ENCODE measurements at places on chromosomes 16 and 17.
A peak's percentile ranks its signal among the peaks of the same experiment; 100 is the strongest.

GRCh38 chr17:28747051-28747691 lies 3.4 kb downstream of the TRAF4 start:
- no peak for DNase-seq

DNA sequence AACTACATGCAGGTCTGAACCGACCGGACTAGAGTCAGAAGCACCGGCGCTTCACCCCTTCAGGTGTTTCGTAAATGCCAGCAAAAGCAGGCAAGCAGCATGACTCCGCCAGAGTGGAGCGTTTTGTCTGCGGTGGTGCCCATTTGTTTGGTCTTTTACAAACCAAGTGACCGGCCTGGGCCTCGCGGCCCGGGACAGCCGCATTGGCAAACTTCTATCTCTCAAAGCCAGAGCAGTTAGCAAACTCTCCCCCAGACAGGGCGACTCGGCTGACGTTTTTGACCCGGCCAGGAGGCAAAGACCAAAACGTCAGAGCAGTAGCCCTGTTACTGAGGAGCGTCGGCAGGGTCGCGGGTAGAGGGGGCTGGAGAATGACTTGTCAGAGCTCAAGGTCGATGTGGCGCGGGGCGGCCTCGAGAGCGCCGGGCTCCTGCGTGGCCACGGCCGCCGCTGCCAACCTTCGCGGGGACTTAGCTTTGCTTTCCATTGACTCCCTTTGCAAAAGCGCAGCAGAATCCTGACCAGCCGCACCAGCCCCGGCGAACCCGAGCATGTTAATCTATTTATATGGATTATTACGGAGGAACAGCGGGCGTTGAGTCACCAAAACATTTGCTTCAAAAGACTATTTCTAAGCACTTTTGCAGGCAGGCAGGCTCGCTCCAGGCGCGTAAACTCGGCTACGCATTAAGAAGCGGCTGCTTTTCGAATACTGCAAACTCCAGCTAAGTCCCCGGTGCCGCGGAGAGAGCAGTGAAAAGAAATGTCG lies 763 bp upstream of the SOX9 start:
- no peak for DNase-seq

DNA sequence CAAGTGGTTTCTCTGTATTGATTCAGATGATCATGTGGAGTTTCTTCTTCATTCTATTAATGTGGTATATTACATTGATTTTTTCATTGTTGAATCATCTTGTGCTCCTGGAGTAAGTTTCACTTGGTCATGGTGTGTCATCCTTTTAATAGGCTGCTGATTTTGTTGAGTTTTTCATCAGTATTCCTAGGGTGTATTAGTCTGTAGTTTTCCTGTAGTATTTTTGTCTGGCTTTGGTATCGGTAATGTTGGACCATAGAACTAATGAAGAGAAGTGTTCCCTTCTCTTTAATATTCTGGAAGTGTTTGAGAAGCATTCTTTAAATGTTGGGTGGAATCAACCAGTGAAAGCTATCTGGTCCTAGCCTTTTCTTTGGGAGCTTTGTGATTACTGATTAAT lies 99.0 kb downstream of the OMG start:
- DNase-seq, result no peak

- DNase-seq, result no peak
Measured at GRCh38 chr16:5595849-5596248, 498.3 kb upstream of the EEF2KMT start.

GRCh38 chr17:33169580-33170285 lies 123.4 kb downstream of the ASIC2 start:
- no peak for DNase-seq

- no peak for DNase-seq
Measured at GRCh38 chr17:67656494-67657203, 61.1 kb upstream of the NOL11 start.

DNA sequence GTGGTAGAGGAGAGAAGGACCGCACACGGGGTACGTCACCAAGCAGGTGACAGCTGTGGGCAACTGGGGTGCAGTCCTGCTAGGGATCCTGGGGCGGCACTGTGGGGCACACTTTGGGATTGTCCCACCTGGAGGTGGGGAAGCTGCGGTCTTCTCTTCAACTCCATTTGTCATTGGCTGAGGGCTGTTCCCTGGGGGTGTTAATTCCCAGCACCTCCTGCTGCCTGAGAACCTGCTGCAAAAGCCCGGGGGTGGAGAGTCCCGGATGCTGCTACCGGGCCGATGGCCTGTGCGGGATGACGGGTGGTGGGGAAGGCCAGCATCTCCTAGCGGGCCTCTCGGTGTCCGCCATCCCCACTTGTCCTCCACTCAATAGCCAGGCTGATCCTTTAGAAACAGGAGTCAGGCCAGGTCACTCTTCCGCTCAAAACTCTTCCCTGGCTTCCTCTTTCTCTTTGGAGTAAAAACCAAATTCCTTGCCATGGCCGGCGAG lies 100.2 kb downstream of the CYLD start:
- DNase-seq, result no peak

DNA sequence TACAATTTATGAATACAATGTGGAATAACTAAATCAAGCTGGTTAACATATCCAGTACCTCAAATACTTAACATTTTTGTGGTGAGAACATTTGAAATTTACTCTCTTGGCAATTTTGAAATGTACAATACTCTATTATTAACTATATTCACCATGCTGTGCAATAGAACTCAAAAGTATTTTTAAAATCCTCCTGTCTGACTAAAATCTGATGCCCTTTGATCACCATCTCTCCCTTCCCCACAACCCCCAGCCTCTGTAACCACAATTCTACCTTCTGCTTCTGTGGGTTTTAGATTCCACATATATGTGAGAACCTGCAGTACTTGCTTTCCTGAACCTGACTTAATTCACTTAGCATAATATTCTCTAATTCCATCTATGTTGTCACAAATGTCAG lies 71.6 kb upstream of the ALOX12 start:
- no peak for DNase-seq

- no peak for DNase-seq
Measured at GRCh38 chr17:45809499-45809898, 25.4 kb downstream of the CRHR1 start.

GRCh38 chr17:21400816-21401593 lies 24.8 kb downstream of the KCNJ12 start:
- DNase-seq, result no peak

GRCh38 chr16:28499854-28500253 lies 5.4 kb downstream of the APOBR start:
- DNase-seq, result no peak

DNA sequence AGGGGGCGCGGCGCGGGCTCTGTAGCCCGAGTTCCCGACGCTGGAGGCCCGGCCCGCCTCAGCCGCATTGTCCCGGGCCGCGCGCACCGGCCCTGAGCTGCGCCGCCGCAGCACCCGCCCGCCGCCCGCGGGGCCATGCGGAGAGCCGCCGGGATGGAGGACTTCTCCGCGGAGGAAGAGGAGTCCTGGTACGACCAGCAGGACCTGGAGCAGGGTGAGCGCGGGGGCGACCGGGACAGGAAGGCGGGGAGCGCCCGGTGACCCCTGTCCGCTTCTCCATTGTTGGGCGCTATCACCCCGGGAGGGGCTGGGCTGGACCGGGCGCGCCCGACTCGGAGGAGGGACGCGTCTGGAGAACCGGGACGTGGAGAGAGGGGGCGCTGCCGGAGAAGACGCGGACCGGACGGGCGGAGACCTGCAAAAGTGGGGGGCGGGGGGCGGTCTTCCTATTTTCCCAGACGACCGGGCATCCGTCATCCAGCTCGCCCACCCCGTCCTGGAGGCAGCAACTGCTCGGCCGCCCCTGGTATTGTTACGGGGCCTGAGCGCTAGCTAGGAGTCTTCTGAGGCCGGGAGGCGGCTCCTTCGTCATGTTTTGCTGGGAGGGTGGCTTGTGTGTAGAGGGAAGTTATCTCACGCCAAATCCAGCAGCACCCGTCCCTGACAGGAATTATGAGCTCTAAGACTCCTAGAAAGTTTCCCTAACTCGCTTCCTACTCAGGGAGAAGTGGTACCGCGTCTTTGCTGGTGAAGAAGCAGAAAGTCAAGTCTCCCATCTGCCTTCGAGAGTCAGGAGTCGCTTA lies 678 bp downstream of the CDR2L start:
- peak; percentile 20 for DNase-seq

DNA sequence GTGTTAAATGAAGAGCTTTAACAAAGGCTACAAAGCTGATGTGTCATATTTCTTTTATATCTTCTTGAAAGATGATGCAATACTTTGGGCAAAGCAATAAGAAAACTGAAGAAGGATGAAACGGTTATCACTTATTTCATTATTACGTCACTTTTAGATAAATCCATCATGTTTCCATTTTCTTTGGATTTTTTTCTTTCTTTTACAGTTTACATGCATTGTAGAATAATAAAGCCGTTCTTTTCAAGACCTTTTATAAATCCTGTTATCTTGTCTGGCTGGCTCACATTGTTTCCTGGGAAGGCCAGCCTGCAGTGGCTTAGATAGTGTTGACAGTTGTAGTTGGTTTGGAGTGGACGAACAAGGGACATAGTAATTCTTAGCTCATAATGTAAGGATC lies 28.9 kb downstream of the TANC2 start:
- DNase-seq, result no peak

DNA sequence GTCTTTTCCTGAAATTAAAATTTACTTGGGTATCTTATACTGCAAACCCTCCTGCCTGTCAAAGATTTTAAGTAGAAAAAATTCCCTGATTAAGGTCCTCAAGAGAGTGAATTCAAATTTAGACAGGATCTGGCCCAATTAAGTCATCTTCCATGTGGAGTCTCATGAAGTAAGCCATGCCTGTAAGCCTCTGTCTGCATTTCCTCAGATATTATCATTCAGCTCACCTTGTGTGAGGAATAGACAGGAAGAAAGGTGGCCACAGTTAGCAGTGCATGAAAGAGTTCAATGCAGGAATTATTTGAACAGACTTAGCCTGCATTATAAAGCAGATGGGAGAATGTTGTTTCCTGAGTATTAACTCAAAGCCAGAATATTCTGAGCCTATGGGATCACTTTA lies 174.7 kb downstream of the HS3ST3A1 start:
- DNase-seq, result no peak

GRCh38 chr17:43840814-43841213 lies 6.2 kb upstream of the CD300LG start:
- no peak for DNase-seq

DNA sequence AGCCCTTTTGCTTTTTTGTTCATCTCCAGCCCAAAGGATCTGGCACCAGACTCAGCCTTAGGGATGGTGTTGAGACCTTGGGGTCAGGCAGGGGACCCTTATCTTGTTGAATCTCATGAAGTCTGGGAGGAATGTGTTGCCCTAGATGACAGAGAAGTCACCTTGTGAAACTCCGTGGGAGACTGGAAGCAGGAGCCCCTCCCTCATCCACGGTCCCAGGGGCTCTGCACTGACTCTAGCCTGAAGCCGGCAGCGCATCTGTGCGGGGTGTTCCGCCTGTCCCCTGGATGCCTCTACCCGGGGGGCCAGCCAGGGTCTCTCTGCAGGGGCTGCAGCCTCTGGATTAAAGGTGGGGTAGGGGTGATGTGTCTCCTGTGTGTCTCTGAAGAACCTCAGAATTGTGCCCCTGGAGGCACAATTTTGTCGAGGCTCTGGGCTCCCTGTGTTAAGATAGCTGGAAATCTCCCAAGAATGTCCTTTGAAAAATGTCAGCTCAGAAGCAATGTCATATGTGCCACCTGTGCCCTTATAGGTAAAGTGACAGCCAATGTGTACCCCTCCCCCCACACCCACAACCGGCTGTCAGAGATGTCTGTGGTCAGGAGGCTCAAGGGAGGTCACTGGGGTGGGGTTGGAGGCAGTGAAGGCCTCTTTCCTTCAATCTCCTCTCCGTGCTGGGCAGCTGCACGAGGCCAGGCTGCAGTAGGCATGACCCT lies 32.1 kb upstream of the CDC42EP4 start:
- no peak for DNase-seq

DNA sequence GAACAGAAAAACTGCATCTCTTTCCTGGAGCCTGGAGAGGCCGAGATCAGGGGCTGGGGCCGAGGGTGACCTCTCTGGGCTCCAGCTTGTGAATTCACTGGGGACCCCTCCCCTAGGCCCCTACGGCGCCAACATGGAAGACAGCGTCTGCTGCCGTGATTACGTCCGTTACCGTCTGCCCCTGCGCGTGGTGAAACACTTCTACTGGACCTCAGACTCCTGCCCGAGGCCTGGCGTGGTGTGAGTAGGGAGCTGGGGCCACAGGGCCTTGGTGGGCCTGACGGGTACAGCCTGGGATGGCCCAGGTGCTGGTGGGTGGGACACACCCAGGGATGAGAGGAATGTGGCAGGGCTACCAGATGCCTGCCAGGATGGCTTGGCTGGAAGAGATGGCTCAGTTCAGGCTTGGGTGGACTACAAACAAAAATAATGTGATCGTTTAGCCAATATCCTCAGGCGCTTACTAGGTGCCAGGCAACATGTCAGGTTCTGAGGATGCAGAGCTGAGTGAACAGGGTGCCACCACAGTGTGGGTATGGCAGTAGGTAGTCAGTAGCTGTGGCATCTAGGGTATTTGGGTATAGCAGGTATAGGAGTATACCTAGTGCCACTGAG lies 1.8 kb downstream of the CCL22 start:
- DNase-seq, result no peak

DNA sequence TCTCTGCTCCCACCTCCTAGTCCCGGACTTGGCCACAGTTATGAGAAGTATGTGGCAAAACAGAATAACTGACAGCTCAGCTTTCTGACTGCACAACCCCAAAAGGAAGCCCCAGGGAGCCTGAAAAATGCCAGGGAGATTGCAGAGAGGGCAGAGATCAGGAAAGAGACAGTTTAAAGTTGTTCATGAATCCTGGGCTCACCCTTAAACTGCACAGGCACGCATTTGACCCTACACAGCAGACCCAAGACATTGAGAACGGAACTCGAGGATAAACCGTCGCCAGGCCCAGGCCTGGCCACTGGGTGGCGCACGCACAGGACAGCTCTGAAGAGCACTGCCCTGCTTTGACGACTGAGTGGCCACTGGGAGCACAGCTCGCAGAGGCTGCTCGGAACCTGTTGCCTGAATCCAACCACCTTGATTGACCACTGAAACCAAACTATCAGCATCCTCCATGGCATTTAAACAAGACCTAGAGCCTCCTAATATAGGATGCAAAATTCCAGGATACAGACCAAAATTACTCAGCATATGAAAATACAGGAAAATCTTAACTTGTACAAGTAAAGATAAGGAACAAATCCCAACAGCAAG lies 114.0 kb downstream of the C16orf95 start:
- no peak for DNase-seq

DNA sequence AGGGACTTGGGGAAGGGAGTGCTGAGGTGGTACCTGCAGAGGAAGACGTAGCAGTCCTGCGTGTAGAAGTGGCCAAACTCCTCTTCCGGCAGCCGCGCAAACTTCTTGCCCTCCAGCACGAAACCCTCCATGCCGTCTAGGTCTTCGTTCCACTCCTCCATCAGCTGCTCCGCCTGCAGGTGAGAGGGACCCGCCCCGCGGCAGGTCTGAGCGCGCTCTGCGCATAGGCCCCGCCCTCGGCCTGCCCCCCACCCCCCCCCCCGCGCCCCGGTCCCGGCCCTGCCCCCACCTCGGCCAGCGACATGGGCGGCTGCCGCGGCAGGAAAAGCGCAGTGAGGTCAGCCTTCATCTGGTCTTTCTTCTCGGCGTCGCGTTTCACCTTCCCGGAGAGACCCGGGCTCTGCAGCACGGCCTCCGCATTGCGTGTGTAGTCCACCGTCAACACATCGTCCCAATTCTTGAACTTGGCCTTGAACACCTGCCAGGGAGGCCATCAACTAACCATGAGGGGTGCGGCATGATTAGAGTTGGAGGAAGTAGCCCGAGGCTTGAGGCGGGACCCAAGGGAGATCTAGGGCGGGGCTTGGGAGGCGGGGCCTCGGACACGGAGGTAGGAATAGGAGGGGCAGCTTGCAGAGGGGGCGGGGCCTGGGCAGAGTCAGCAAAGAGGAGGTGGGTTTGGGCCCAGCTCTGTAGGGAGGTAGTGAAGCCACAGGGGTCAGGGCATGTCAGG lies 11.5 kb downstream of the FLII start:
- no peak for DNase-seq

All from cerebellar nuclear complex (tissue), 1 donor.